ENCODE measurements at places on chromosomes 7 and 10. TPM values are rescaled to one million over a fixed set of nuclear protein-coding genes. Genes with fewer than 3 reads are reported as not detected.

DNA sequence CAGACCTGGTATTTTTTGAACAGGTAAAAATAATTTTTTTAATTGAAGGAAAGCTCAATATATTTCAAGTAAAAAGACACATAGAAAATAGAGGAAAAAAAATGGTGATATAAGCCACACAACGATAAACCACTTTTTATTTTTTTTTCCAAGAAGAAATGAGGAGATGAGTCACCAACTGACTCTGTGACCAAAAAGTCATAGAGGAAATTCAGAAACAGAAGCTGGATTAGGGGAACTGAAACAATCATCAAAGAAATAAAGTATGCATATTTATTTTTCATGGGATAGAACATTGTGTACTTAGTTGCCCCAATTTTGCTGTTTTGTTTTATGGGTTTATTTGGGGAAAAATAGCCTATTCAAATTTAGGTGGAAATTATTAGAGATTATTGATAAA is 176.8 kb upstream of the AGR3 start:
- no peak overlapping the region for H3K4me3 ChIP-seq
- no peak overlapping the region for H3K27ac ChIP-seq
- no peak for DNase-seq
- no peaks in the 10 kb centered on the region for H3K36me3 ChIP-seq

DNA sequence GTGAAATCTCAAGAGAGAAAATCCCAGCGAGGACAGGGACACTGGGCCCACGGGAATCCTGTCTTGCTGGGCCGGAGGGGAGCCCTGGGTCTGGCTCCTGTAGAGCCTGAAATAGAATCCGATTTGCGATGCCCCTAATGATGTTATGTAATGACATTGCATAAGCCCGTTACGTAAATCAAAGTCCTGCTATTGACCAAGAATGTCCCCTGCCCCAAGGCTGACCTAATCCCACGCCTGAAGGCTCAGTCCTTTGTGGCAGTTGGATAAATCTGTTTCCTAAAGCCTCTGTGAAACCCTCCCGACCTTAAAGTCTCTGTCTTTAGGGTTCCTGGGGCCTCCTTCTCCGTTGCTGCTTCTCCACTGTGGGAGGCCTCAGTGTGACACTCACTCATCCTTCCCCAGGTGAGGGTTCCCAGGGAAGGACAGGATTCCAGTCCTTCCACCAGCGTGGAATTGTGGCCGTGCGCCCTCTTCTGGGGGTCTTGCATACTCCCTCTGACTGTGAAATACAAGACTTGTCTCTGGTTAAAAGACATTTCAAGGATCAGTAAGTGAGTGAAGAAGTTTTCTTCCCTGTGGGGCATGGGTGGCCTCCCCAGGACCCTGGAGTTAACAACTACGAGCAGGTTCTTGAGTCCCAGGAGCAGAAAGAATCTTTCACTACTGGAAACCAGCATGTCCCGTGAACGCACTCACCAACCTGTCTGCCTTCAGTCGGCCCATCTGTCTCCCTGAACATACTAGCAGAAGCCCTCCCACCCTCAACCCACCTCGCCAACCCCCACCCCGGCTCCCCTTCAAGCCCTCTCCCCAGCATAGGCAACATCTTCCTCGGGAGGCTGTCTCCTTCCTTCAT is 19.8 kb downstream of the ZNF467 start:
- no peaks in the 10 kb centered on the region for H3K36me3 ChIP-seq
- H3K27ac ChIP-seq, result no peak overlapping the region
- no peak overlapping the region for H3K4me3 ChIP-seq
- DNase-seq, result no peak

GRCh38 chr7:55365205-55365674 is at the start of gene LANCL2:
Gene LANCL2 (plus strand): TSS chr7:55365337. CDS start chr7:55366026, 689 bp downstream.
- H3K4me3 ChIP-seq, result peak within 1 kb of the TSS; percentile 65
- H3K4me1 ChIP-seq, result peaks cover 21% of the 10 kb centered on the region
- peak within 1 kb of the TSS; percentile 97 for H3K27ac ChIP-seq
- peak; percentile 69 for DNase-seq
- no peaks in the 10 kb centered on the region for H3K36me3 ChIP-seq

DNA sequence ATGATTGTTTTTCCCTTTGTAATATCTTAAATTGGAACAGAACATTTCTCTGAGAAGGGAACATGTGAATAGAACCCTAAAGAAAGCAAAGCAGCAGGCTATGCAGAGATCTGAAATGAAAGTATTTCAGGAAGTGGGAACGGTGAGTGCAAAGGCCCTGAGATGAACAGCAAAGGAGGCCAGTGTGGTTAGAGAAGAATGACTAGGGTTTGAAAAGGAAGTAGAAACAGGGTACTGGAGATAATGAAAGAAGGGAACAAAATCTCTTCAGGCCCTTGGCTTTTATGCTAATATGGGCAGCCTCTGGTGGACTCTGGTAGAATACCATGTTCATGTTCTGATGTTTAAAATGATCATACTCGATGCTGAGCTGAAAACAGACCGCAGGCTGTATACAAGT is 22.2 kb downstream of the ARHGAP21 start:
- H3K36me3 ChIP-seq, result no peaks in the 10 kb centered on the region
- DNase-seq, result no peak
- peaks cover 4% of the 10 kb centered on the region for H3K4me1 ChIP-seq

The EXOC6 gene
- 82.1 TPM for total RNA-seq

The GCK gene
- total RNA-seq, result not detected

The CTAGE4 gene
- total RNA-seq, result 13.0 TPM
